NCI-H446 treated with DMSO at 0.1 percent for 48 hours (cell line): ENCODE measurements at places on chromosomes 2 and 18.

GRCh38 chr18:57030417-57030816 is 116.5 kb upstream of the BOD1L2 start:
- DNase-seq: no peak

DNA sequence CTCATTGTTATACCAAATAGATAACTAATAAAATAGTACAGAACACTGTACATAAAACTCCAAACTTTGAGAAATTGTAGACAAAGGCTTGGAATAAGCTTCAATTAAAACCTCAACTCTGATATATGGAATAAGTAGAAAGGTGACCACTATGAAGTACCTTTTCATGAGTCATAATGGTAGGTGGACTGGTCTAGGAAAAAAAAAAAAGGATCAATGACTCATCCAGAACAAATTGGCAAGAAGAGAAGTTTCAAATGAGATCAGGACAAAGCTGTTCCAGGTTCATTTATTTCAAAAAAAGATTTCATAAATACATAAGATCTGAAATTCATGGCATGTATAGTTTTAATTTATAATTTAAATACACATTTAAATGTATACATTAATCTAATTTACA is 769.7 kb downstream of the SUCLG1 start:
- DNase-seq: no peak

- no peak for DNase-seq
Measured at GRCh38 chr2:88638743-88639142, 11.5 kb upstream of the EIF2AK3 start.

- no peak for DNase-seq
Measured at GRCh38 chr18:68543344-68543743, 171.6 kb downstream of the TMX3 start.

DNA sequence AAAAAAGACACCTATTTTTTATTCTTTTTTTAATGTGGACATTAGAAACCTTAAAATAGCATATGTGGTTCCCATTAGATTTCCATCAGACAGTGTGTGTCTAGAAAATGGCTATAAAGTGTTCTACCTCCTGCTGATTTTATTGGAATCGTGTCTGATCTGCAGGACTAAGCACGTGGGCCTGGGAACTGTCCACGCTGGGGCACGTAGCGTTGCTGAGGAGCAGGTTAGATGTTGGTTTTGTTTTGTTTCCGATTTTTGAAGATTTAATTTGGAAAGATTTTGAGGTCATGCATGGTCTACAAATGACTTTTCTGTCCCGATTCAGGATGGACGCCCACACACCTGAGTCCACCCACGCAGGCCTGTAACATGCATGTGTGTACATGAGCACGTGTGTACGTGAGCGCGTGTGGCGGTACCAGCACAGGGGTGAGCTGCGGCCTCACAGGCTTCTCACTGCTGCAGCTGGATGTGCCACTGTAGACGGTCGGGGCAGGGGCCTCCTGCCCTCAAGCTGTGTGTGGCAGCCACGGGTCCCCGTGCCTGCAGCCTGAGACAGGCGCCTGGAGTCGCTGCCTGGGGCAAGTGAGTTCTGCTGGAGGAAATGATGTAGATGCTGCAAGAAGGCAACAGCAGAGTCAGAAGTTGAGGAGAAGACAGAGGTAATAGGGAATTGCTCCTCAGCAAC is 99.7 kb upstream of the CTDP1 start:
- DNase-seq: no peak

DNA sequence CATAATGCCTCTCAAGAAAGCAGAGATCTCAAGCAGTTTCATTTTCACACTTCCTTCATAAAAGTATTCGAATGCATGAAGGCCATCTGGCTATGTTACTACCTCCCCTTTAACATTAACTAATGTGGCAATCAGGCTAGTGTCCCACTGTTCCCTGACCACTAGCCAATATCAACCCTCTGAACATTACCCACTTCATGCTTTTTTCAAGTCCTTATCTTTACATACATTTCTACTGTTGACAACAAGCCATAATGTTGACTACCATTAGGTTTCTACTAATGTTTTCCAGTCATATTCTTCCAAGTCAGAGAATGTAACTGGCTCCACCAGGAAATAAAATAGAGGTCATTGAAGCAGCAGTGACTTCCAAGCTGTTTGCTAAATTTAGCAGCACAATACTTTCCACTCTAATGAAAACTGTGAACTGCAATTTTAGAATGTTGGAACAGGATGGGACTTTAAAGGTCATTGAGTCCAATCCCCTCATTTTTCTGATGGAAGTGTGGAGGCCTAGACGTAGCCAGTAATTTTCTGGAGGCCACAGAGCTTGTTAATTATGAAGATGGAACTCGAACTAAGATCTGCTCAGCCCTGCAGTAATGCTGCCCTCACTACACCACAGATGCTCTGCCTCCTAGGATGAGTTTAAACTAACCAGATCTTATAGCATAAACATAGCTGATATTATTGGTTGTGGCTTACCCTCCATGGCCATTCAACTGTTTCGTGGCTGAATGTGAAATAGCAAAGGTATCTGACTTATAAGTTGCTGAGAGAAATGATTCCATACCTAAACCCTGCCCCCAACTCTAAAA is 630 bp upstream of the PPP1R1C start:
- DNase-seq: peak; percentile 30

- no peak for DNase-seq
Measured at GRCh38 chr2:127104166-127104660, 2.7 kb downstream of the BIN1 start.

- no peak for DNase-seq
Measured at GRCh38 chr2:212195626-212196025, 343.0 kb downstream of the ERBB4 start.

- no peak for DNase-seq
Measured at GRCh38 chr2:226716126-226716525, 83.5 kb downstream of the IRS1 start.

DNA sequence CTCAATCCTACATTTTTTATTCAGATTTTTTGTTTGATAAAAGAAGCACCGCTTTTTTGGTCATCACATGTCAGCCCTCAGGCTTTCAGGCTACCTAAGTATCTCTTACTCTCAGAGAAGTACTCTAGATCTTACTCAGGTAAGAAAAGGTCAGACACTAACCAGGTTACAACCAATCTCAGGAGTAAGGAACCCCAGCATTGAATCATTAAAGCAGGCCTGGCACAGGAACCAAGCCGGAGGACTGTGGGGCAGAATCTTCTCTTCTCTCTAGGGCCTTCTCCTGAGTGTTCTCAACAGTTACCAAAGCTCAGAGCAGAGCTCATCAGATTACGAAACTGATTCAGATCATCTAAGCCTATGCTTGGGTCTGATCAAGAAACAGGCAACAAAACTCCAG is 28.2 kb downstream of the RBMS1 start:
- no peak for DNase-seq

GRCh38 chr2:128457006-128457604 is 138.4 kb upstream of the HS6ST1 start:
- no peak for DNase-seq

- peak; percentile 78 for DNase-seq
Measured at GRCh38 chr2:219249203-219249980, 3.7 kb upstream of the TUBA4B start.

GRCh38 chr18:9575558-9575957 is 38.8 kb downstream of the PPP4R1 start:
- no peak for DNase-seq

DNA sequence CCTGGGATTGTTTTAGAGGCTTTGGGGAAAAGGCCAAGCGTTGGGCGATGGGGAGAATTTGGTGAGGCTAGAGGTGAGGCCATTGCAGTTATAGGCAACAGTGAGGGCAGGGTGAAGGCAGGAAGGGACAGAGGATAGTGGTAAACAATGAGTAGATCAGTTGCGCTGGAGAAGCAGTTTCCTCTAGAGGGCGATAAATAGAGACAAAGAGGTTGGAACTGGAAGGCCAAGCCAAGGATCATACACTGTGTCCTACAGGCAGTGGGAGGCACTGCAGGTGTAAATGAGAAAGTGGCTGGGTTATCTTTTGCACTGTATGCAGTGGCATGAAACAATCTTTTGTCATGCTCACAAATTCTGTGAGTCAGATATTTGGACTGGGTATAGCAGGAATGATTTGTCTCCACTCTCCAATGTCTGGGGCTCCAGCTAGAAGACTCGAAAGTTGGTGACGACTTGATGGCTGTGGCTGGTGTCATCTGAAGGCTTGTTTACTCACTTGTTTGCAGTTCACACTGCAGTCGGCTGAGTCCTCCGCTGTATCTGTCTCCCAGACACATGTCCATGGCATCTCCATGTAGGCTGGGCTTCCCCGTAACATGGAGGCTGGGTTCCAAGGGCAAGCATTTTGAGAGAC is 82.1 kb downstream of the TNP1 start:
- peak; percentile 44 for DNase-seq

- DNase-seq: no peak
Measured at GRCh38 chr18:55064760-55065159, 105.5 kb upstream of the CCDC68 start.

GRCh38 chr18:32189790-32190189 is at the start of gene MEP1B:
Gene MEP1B, plus strand, starts transcription at chr18:32190039. Its CDS starts 32 bp downstream, at chr18:32190071.
- no peak for DNase-seq

DNA sequence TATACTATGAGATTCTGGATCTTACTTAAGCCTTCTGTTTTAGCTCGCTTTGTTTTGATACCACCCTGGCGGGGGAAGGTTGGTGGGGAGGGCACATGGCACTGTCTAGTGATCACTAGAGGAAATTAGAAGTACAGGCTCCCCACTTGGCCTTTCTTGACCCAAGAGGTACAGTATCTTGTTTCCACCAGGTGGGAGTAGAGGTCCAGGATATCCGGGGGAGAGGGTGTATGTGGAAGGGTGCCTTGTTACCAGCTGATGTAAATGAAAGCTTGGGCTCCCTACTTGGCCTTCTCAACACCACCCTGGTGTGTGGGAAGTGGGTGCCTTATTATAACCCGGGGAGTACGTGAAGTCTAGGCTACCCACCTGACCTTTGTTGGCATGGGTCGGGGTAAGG is 7.5 kb downstream of the GALNT1 start:
- DNase-seq: no peak

DNA sequence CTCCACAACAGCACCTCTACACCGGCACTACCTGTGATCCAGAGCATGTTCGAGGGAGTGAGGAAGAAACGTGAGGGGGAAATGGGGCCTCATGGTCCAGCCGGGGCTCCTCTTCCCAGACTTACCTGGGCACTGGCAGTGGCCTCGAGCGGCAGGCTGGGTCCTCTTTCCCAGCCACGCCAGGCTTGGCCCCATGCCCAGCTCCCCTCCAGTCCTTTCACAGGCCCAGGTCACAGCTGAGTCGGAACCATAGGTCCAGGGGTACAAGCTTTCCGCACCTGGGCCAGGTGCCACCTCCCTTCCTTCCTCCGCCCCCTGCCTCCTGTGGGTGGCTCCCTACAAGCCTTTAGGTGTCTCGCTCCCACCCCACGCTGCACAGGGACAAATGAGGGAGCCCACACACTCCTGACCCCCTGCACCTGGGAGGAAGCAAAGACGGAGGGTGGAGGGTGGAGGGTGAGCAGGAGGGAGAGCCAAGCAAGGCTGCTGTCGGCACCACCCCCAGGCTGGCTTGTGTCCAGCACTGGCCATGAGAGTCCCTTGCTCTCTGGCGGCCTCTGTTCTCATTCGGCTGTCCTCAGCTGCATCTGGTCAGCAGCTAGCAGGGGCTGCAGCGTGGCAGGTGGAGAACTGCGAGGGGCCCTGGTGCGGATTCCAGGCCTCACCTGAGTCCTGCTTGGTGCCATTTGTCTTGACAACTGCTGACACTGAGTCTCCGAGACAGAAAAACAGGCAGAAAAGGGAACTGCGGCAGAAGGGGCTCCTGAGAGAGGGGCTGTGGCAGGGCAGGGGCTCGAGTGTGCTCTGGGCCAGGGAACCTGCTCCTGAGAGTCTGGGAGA is 26.8 kb downstream of the ADRA2B start:
- no peak for DNase-seq

DNA sequence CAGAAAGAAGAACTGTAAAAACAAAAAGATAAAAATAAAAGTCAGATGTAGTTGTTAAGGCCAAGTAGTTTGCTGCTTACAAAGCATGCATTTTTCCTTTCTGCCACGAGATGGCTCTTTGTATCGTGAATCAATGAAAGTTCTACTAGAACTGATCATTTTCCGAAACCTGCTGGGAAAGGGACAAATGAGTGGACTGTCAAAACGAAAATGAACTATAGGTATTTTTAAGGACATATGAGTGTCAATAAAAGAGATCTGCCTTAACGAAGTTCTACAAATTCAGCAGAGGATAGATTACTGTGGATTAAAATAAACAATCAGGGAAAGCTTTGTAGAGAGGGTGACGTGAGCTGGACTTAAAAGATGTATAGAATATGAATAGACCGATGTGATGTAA is 15.0 kb upstream of the ELOA2 start:
- DNase-seq: peak; percentile 5

DNA sequence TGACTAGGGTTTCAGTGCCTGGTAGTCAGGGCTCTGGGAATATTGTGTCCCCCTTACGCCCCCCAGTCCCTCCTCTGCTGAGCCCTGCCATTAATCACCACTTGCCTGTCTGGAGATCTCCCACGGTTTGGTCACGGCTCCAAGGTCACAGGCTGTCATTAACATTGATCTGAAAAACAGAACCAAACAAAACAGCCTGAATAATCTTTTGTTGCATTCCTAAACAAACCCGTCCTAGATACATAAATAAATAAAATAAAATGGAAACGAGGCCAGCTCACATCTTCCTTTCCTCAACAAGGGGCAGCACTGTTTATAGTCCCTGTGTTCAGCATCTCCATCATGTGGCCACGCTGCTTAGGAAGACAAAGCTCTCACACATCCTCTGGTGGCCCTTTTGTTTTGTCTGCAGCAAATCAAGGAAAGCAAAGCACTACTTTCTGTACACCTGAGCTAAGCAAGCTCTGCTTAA is 282.8 kb downstream of the AGPS start:
- no peak for DNase-seq

DNA sequence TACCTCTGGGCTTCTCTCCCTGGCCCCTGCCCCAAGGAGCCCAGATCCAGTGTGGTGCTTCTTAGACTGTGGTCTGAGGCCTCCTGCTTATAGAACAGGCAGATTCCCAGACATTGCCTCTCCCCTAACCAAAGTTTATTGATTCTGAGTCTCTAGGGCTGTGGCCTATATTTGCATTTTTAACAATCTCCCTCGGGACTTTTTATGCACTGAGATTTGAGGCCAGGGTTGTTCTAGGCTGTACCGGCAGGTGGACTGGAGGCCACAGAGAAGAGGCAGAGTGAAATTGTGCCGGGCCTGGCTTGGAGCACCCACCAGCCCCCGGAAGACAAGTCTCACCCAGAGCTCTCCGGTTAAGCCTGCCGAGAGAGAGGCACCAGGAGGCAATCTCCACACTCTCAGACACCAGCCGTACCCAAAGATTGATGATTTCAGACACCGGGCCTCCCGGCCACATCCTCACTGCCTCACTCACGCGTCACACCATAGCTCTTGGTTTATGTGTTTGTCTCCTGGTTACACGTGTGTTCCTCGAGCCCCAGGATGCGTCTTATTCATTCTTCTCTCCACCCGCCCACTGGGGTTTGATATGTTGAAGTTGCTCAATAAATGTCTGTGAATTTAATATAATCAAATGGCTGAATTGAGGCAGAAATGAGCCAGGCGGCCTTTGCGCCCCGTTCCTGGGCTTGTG is 203.7 kb downstream of the KLHL29 start:
- DNase-seq: no peak

- DNase-seq: peak; percentile 84
Measured at GRCh38 chr2:26251893-26252292, 7.2 kb downstream of the HADHB start.
